Activated CD4-positive, alpha-beta T cell treated with anti-CD3 and anti-CD28 coated beads, Interleukin-2, amount 50 U/mL, for 48 hours (primary cell): ENCODE measurements at places on chromosomes 5 and 9.

GRCh38 chr9:102035929-102036328 lies 297.5 kb upstream of the GRIN3A start:
- no peak for DNase-seq

DNA sequence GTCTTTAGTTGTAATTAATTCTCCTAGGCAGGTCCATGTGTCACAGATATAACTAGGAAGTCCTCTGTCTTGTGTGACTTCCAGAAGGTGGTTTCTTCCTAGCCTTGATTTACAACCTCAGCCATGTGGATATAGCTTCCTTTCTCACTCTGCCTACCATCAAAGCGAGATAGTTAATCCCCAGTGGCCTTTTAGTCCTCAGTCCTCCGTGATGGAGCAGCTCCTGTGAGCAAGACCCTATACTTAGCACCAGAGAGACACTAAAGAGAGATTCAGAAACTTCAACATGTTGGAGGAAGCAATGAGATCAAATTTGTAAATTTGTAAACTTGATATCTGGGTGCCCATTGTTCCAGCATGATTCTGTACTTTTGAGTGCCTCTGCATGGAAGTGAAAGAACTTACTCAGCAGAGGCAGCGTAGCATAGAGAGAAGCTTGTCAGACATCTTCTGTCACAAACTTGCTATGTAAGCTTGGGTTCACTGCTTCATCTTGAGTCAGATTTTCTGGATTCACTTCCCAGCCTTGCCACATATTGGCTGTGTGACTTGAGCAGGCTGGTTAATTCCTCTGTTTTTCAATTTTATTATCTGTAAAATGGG lies 170.2 kb upstream of the NR3C1 start:
- DNase-seq: no peak

DNA sequence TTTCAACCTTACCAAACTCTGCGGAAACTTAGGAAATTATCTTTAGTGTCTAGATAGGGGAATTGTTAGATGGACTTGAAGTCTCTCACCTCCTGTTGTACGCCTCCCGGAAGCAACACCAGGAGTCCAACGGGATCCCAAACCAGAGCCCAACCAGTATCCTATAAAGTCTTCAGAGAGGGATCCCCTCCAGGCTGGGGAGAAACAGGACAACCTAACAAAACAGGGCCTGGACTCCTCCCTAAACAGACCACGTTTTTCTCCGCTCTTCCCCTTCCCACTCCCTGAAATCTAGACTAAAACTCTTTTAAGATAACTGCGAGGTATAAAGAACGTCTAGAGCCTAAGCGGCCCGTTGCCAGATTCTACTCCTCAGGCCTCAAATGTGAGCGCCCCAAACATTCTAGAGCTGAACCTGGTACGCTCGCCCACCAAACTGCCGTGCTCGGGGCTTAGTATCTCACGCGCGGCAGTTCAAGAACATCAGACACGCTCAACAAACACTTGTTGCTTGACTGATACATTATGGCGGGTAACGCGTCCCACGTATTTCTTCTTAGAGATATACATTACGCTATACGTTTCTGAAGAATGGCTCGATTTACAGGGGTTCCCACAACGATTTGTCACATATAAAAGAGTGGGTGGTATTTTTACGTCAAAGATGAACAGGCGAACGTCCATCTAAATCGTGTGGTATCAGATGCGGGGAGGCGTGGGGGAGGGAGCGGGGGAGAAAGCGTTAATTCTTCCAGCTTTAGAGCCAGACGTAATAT lies 663 bp upstream of the SMIM27 start:
- peak; percentile 59 for DNase-seq

GRCh38 chr9:87518702-87519335 lies 21.2 kb downstream of the DAPK1 start:
- no peak for DNase-seq

DNA sequence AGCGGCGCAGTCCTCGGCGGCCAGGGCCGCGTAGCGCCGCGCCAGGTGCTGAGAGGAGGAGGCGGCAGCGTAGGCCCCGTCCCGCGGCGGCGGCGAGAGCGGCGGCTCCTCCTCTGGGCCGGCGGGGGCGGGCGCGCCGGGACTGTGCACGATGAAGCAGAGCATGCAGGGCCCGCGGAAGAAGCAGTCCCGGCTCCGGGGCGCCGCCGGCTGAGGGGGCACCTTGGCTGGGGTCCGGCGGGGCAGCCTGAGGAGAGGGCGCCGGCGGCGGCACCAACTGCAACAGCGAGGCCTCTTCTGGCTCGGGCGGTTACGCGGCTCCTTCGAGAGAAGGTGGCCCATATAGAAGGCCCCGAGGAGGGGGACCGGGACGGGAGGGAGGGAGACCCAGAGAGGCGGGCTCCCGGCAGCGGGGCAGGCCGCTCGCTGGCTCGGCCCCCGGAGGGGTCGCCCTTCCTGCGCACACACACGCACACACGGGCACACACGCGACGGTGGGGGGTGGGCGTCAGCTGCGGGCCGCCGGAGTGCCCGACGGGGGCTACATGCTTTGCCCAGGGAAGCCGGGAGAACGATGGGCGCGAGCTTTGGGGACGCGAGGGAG lies 446 bp downstream of the FBXL17 start:
- peak; percentile 74 for DNase-seq

GRCh38 chr9:116087751-116088194 lies 65.8 kb upstream of the PAPPA start:
- no peak for DNase-seq

- no peak for DNase-seq
Observed at GRCh38 chr5:131685516-131686171, 50.6 kb upstream of the RAPGEF6 start.

DNA sequence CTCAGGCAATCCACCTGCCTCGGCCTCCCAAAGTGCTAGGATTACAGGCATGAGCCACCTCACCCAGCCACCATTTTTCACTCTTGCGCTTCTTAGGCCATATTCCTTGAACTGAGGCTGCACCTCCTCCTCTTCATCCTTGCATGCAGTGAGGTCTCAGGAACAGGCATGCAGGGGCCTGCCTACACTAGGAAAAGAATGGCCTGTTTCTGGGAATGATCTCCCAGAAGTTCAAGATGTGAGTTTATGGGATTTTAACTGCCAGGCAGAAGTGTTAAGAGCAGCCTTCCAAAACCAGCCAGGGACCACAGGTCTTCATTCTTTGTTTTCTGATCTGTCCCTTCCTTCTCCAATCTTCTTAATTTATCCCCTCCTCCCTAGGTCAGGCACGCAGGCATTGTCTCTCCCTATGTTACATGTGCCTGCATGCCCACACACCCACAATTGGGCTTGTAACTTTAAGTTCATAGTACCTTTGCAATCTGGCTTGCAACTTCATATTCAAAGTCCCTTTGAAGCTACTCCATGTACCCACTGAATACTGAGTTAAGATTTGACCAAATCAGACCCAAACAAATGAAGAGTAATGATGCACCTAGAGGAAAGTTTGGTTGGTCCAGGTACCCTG lies 10.5 kb upstream of the HSPA4 start:
- no peak for DNase-seq

DNA sequence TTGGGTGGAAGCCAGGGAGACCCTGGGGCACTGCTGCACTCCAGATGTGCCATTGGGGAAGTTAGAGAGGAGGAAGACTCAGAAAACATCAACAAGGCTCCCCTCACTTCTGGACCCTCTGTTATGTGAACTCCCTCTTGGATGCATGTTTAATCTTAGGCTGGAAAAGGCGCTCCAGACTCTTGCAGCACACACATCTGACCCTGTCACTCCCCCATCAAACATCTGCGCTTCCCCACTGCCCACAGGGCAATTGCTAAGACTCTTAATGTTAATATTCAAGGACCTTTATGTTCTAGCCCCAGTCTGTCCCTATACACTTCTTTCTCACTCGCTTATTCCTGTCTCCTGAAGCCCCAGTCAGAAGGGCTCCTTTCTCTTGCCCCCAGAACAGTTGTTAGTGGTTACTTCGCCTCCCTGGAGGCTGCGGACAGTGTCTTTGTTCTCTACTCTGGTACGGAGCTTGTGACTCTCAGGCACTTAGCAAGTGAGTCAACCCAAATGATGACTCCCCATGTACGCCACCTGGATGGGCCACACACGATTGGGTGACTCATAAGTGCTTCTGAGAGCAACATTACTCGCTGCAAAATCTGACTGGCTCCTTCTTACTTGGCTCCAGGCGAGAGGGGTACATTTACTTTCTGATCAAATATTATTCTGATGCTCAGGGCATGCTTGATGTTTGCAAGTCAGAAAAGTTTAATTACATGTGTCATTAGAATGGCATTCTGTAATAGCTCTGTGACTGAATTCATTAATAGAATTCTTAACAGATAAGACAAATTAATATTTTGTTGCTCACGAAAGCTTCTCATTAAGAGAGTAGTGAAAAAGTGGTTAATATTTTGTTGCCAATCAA lies 193.6 kb downstream of the HSPA4 start:
- peak; percentile 15 for DNase-seq

DNA sequence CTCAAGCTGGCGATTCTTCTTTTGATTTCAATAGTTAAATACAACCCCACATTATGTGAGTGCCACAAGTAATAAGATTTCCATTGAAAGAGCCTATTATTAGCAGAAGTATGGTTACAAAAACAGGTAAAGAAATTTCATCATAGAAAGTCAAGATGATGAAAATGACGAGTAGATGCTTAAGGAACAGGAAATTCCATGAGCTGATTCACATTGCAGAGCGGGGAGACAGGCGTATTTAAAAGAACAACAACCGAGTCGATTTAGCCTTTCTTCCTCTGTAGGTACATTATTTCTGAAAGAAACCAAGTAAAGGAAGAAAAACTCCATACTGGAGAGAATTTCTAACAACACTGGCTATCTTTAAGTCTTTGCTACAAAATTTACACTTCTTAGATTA lies 310.4 kb downstream of the SLF1 start:
- DNase-seq: no peak

GRCh38 chr9:70490478-70490877 lies 76.0 kb upstream of the KLF9 start:
- no peak for DNase-seq

GRCh38 chr9:98551511-98552286 lies 157.0 kb downstream of the GABBR2 start:
- DNase-seq: no peak

DNA sequence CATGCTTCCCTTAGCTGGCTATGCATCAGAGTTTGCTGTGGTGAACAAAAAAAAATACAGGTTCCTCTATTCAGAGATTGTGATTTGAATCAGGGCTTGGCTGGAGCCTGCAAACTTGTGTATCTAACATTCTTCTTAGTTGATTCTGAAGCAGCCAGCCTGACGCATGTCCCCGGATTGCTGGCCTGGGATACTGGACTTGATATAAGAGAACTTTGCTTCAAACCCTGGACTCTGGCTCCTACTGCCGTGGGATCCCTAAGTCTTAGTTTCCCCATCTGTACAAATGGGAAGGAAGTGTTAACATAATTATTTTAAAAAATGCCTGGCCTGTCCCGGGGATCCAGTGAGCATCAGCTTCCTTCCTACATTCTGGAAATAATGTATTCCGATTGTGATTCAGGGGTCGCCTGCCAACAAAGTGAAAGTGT lies 292.8 kb downstream of the ARHGEF28 start:
- no peak for DNase-seq

DNA sequence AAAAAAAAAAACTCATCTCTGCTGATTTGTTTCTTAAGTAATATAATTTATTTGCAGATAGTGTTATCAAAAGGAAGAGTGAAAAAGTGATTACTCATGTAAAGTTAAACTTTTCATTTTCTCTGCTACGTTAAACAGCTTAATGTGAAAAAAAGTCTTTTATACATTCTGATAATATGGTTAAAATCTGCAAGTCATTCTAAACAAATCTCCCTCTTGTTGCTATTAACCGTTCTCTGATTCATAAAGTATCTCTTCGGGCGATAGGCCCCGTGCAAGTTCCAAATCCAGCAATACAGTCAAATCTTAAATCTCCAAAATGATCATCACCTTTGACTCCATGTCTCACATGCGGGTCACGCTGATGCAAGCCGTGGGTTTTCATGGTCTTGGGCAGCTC lies 732.0 kb downstream of the TAF11L14 start:
- no peak for DNase-seq

DNA sequence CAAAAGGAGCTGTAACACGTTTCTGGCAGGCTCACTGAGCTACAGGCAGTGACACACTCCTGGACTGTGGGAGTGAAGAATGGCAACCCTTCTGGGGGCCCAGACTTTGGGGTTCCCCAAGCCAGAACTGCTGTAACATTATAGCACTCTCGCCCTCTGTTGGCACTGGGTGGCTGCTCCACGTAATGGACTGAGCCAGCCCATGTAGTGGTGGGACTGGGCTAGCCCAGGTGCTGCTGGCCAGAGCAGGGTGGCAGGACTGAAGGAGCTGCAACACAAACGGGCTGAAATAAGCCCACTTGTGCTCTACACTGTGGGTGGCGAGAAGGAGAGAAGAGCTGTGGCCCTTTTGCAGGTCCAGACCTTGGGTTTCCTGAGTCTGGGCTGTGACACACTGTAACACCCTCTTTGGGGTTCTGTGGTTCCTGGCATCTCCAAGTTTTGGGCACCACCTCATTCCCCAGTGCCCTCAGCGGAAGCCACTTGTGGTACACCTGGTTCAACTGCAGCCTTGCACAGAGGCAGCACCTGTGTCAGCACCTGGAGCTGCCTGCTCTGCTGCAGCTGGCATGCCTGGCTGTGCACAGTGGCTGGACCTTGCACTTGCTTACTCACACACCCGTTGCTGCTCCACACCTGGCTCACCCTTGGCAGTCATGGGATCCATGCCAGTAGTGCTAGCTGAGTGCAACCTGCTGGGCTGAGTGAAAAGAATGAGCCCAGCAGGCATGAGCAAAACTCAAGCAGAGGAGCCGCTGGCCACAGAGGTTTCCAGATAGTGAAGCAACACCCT lies 95.0 kb upstream of the PRR16 start:
- DNase-seq: no peak

DNA sequence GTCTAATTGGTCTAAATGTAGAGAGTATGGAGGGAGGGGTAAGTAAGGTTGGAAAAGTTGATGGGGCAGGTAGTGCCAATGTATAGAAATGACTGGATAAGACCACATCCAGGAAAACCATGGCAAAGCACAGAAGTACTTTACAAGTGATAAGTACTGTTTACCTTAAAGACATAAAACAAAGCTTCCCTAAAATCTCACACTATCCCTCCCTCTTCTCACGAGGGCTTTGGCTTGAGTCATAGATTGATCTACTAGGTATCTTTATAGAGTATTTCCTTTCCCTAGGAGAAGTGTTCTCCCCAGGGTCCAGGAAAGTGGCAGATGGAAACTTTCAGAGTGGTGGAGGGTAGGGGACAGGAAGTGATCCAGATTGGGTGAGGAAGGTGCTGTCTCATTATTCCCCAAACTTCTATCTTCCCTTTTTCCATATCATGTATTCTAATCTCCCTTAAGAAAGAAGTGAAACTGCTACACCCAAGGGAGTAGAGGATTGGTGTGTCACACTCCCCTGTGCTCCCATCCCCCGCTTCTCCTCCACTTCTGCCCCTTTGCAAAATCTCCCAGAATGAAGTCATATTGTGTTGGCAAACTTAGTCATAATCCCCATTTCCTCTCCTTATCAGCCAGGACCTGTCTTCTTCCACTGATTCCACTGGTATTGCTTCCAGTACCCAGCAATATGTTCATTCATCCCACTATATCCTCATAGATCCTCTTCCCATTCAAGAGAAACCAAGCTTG lies 14.6 kb downstream of the IL33 start:
- no peak for DNase-seq

- no peak for DNase-seq
Observed at GRCh38 chr5:164298165-164298564, 792.7 kb downstream of the MAT2B start.

GRCh38 chr5:62948301-62948700 lies 369.7 kb downstream of the LRRC70 start:
- no peak for DNase-seq

GRCh38 chr9:15622318-15622971 lies 69.6 kb downstream of the CCDC171 start:
- DNase-seq: no peak
